ENCODE measurements at places on chromosomes 16 and 17. TPM values are rescaled to one million over a fixed set of nuclear protein-coding genes. Genes with fewer than 3 reads are reported as not detected.

GJC1 gene
- polyA plus RNA-seq = 0.67 TPM

NTN3 gene
- not detected for polyA plus RNA-seq

KCTD13 gene
- 11.7 TPM for polyA plus RNA-seq

CHD9NB gene
- polyA plus RNA-seq = not detected

SGCA gene
- not detected for polyA plus RNA-seq

KRT222 gene
- polyA plus RNA-seq = 190 TPM

COX10 gene
- polyA plus RNA-seq = 10.5 TPM

TNFSF13 gene
- not detected for polyA plus RNA-seq

HS3ST3A1 gene
- polyA plus RNA-seq = not detected

TK1 gene
- 1.1 TPM for polyA plus RNA-seq

ICAM2 gene
- polyA plus RNA-seq = 6.0 TPM

GFAP gene
- polyA plus RNA-seq = 9.4 TPM

DPEP1 gene
- polyA plus RNA-seq = not detected

ZNF821 gene
- polyA plus RNA-seq = 3.9 TPM

OR4D1 gene
- polyA plus RNA-seq = 0.48 TPM

PLD2 gene
- 1.2 TPM for polyA plus RNA-seq

PALB2 gene
- polyA plus RNA-seq = 5.0 TPM

NPIPA5 gene
- polyA plus RNA-seq = 9.5 TPM

SLC39A11 gene
- polyA plus RNA-seq = 14.1 TPM

SLC16A13 gene
- not detected for polyA plus RNA-seq

CDRT15L2 gene
- 0.77 TPM for polyA plus RNA-seq

OSGIN1 gene
- polyA plus RNA-seq = not detected

RDM1 gene
- polyA plus RNA-seq = not detected

KRT32 gene
- not detected for polyA plus RNA-seq

PROCA1 gene
- 0.74 TPM for polyA plus RNA-seq

DOK4 gene
- polyA plus RNA-seq = 0.77 TPM

ATP1B2 gene
- polyA plus RNA-seq = 70.0 TPM

RUNDC3A gene
- 40.9 TPM for polyA plus RNA-seq

INCA1 gene
- 2.5 TPM for polyA plus RNA-seq

KCNJ18 gene
- polyA plus RNA-seq = not detected

TMEM11 gene
- 34.2 TPM for polyA plus RNA-seq

CD68 gene
- 0.63 TPM for polyA plus RNA-seq

CCP110 gene
- polyA plus RNA-seq = 18.2 TPM

GP1BA gene
- 0.38 TPM for polyA plus RNA-seq

HOXB7 gene
- polyA plus RNA-seq = not detected

ABCC3 gene
- polyA plus RNA-seq = 0.45 TPM

ANKRD11 gene
- 15.4 TPM for polyA plus RNA-seq

TBC1D3I gene
- polyA plus RNA-seq = not detected

HASPIN gene
- polyA plus RNA-seq = not detected

MRC2 gene
- 0.10 TPM for polyA plus RNA-seq

C16orf46 gene
- polyA plus RNA-seq = 3.2 TPM

RNF167 gene
- 38.4 TPM for polyA plus RNA-seq

SYT17 gene
- polyA plus RNA-seq = 8.5 TPM

IGF2BP1 gene
- polyA plus RNA-seq = not detected

UTP4 gene
- polyA plus RNA-seq = 21.9 TPM

ZNF469 gene
- polyA plus RNA-seq = not detected

CES5A gene
- polyA plus RNA-seq = not detected

PABPN1L gene
- polyA plus RNA-seq = not detected

GRIN2A gene
- polyA plus RNA-seq = 20.5 TPM

CDK3 gene
- 1.8 TPM for polyA plus RNA-seq

KRTAP9-4 gene
- not detected for polyA plus RNA-seq

KRT14 gene
- polyA plus RNA-seq = not detected

Data from Purkinje cell (primary cell).